Lower lobe of right lung (tissue), 2 donors: ENCODE measurements at places on chromosomes 4 and X.

DNA sequence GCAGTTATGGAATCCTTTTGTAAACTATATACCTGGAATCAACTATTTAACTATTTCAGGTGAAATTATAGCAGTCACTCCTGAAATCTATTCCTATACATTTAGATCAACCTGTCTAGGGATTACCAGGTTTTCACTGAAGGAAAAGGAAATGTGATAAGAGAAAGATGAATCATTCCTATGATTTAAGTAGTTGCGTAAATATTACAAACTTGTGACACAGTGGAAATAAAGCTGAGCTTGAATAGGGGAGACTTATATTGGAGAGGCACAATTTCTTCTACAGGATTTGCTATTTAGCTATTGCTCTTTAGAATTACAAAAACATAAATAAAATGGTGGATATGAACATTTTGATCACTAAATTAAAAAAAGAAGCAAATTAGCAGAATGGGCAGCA is 284.1 kb upstream of the EPHA5 start:
- no peak for DNase-seq

DNA sequence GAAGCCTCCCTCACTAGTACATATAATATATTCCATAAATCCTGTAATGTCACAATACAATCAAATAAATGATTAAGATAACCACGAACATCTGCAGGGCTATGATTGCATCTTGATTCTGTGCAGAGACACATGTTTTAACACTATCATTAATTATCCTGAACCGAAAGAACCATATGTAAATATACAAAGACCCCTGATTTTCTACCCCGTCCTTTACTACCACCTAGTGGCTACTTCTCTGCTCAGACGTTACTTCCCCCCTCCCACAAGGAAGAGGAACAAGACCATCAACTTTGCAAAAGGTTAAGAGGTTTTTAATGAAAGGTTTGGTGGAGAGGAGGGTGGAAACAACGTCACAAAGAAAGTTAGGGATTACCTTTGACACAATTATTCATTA is 134.0 kb downstream of the COL4A6 start:
- DNase-seq = no peak

GRCh38 chrX:7054219-7055216 is 93.0 kb upstream of the STS start:
- DNase-seq = no peak

DNA sequence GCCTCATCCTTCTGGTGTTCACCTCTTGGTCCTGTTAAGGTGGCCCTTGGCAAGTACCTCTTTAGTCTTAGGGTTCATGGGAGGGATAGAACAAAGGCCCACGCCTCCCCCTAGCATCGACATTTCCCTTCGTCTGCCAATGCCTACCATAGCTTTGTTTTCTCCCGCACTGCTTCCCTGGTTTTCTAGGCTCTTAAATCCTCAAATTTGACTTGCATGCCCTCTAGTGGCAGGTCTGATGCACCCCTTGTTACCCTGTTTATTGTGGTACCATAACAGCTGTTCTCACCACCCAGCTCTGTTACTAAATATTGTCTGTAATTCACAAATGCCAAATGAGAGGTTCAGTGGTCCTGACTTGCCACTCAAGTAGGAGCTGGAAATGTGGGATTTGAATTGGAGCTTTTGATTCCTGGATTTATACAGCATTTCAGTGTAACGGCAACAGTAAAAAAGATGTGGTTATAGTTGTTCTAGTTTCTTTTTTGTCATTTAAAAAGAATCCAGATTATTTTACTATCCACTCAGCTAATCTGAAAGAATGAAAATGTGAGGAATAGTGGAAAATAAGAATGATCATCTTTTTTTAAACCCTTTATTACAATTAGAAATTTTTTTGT is 100.1 kb downstream of the REPS2 start:
- no peak for DNase-seq

DNA sequence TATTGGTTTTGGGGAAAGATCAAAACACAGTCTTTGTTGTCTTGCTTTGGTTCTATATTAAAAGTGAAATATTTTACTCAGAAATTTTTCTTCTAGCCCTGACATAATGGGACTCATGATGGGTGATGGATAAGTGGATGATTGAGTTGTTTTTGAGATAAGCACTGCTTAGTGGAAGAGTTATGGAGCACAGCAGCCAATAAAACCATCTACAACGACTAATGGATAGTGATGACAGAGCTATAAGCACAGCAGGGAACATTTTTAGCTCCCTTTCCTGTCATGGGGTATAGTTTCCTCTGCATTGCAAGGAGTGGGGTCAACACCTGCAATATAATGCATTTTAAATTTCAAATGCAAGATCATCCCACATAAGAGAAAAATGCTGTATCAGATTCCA is 812.4 kb downstream of the STPG2 start:
- no peak for DNase-seq

DNA sequence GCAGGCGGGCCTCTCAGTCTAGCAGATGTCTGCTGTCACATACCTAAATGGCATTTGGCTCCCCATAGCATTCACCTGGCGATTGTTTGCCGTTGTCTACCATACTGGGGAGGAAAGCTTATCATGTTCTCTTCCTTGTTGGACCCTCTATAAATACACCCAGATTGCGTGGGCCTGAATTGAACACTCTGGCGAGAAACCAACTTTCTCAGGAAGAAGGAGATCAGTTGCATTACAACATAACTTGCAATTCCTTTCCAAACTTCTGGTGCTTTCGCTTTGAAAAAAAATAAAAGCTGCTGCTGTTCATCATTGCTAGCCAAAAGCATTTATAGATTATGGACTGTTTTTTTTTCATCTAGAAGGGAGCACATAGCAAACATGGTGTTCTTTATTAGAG is 230.0 kb upstream of the GPC4 start:
- DNase-seq = no peak

GRCh38 chrX:136870064-136870463 is 10.5 kb downstream of the RBMX start:
- DNase-seq = no peak

DNA sequence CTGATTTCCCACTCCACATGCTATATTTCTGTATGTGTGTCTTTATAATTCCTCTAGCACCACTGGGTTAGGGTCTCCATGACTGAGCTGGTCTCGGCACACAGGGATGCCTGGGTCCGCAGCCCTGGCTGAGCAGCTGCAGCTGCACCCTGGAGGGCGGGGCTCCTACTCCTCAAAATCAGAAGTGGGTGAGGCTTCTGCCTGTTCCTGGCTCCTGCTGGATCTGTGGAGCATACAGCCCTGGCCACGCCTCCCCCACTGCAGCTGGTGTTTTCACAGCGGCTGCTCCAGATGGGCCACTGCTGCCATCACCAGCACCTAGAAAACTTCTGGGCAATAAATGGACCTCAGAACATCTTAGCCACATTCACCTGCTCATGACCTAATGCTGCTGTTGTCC is 30.9 kb downstream of the SPCS3 start:
- DNase-seq = no peak
